ENCODE measurements at places on chromosomes 13 and 19. TPM values are rescaled to one million over a fixed set of nuclear protein-coding genes. Genes with fewer than 3 reads are reported as not detected.

The ZNF234 gene
- polyA plus RNA-seq: 14.2 TPM

The THAP8 gene
- polyA plus RNA-seq: 7.5 TPM

The PROZ gene
- polyA plus RNA-seq: 0.37 TPM

The FLT1 gene
- polyA plus RNA-seq: 18.9 TPM

The ZNF524 gene
- not detected for polyA plus RNA-seq

The PINLYP gene
- polyA plus RNA-seq: 5.4 TPM

The LAIR1 gene
- polyA plus RNA-seq: 5.6 TPM

The ATXN8OS gene
- not detected for polyA plus RNA-seq

- DNase-seq: peak; percentile 96
Measured at GRCh38 chr19:55486971-55487923, 989 bp upstream of the SSC5D start.

- DNase-seq: no peak
Measured at GRCh38 chr19:45999653-46000121, 4.4 kb downstream of the CCDC61 start.

- DNase-seq: no peak
Measured at GRCh38 chr13:77986713-77987112, 68.1 kb upstream of the EDNRB start.

- no peak for DNase-seq
Measured at GRCh38 chr19:1742989-1743696, 10.2 kb upstream of the ONECUT3 start.

- DNase-seq: no peak
Measured at GRCh38 chr13:98313922-98314292, 136.8 kb upstream of the RNF113B start.

GRCh38 chr19:15137777-15138176 lies 30.6 kb downstream of the SYDE1 start:
- no peak for DNase-seq

GRCh38 chr19:13960863-13961784 lies 8.8 kb downstream of the DCAF15 start:
- DNase-seq: no peak

DNA sequence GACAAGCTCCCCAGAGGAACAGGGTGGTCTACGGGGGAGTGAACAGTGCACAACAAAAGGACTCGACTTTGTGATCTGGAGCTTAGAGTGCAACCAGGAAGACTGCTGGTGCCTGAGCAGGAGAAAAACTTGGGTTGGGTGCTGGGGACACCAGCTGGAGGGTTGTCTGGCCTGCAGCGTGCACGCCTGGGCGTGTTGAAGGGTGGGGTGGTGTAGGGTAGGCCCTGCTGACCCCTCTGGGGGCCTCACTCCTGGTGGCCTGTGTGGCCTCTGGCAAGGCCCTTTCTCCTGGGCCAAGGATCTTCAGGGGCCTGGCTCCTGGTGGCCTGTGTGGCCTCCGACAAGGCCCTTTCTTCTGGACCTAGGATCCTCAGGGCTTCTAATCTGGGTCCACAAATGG lies 4.7 kb upstream of the RSPH6A start:
- DNase-seq: no peak
